ENCODE measurements at places on chromosomes 4 and X.

DNA sequence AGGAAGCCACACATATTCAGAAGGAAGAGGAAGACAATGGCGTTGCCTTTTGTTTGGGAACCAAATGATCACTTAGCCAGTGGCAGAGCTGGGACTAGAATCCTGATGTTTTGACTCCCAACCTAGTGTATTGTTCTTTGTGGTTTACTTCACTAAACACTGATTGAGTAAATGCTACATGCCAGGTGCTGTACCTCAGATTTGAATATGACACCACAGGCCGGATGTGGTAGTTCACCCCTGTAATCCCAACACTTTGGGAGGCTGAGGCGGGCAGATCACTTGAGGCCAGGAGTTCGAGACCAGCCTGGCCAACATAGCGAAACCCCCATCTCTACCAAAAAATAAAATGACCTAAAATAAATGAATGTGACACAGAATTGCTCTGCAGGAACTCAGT lies 8.4 kb downstream of the NDUFA1 start:
- no peak for DNase-seq

- DNase-seq = no peak
Measured at GRCh38 chr4:165992283-165992682, 119.2 kb downstream of the TLL1 start.

DNA sequence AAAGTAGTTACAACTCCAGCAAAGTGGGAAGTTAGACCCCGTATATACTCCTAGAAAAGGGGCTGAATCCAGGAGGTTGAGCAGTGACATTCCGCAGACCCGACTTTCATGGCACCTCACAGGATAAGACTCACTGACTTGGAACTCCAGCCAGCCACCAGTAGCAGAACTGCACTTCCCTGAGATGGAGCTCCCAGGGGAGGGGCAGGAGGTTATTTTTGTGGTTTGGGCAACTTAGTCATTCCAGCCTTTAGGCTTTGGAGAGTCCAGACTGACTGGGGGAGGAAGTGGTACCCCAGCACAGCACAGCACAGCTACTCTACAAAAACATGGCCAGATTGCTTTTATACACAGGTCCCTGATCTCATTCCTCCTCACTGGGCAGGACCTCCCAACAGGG lies 319.1 kb downstream of the PCDH19 start:
- DNase-seq = no peak

DNA sequence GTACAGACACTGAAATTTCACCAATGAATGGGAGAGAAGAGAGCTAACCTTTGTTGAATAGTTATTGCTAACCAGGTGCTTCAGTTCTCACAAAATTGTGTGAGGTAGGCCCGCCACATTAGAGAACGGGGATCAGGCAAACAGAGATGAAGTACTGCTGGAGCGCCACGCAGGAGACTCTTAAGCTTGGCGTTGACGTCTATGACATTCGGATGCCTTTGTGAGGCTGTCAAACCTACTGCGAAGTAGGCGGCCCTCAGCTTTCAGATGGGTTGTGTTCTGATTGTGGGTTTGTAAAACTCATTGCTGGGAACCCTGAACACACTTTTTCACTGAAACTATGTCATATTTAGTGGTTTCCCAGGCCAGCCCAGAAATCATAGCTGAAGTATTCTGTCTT lies 173.6 kb downstream of the CBR4 start:
- no peak for DNase-seq

- no peak for DNase-seq
Measured at GRCh38 chrX:150365051-150365989, 2.2 kb downstream of the MAMLD1 start.

DNA sequence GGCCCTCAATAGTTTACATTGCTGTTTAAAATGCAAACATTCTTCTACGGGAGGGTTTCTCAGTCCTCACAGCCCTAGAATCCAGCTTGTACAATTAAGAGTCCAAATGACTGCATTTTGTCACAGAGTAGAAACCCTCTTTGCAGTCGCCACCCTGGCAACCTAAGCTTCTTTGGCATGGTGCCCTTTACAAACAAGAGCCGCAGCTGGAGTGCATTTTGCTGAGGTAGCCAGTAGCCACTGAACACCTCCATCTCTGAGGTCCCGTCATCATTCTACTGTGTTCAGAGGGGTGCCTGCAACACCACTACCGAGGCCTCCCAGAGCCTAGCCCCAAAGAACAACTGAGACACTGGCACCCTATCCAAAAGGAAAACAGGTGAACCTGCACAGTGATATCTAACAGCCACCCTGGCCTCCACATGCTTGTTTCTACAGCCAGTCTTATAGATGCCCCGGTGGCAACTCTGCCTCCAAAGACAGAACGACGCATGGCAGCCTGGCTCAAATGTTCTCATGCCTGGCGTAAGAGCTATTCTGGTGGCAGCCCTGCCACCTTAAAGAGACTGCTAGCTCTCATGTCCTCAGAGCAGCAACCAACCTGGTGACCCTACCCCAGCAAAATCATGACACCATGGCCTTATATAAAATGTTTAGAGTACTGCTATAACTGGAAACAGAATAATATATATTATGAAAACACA lies 801.9 kb downstream of the TECRL start:
- no peak for DNase-seq

DNA sequence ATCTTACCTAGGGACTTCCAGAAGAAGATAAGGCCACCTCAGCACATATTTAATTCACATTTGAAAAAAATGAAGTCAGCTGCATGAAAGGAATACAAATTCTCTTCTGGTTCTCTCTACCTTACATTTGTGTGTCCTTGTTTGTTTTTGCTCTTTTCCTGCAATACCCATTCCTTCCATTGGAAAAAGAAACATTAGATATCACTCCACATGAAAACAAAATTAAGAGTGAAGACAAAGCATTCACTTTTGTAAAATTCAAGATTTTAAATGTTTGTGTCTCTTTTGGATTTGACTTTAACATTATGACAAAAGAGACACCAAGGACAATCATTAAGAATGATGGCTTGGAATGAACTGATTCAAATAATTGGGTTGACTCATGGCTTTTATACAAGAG lies 1351.8 kb downstream of the FSTL5 start:
- DNase-seq = no peak

DNA sequence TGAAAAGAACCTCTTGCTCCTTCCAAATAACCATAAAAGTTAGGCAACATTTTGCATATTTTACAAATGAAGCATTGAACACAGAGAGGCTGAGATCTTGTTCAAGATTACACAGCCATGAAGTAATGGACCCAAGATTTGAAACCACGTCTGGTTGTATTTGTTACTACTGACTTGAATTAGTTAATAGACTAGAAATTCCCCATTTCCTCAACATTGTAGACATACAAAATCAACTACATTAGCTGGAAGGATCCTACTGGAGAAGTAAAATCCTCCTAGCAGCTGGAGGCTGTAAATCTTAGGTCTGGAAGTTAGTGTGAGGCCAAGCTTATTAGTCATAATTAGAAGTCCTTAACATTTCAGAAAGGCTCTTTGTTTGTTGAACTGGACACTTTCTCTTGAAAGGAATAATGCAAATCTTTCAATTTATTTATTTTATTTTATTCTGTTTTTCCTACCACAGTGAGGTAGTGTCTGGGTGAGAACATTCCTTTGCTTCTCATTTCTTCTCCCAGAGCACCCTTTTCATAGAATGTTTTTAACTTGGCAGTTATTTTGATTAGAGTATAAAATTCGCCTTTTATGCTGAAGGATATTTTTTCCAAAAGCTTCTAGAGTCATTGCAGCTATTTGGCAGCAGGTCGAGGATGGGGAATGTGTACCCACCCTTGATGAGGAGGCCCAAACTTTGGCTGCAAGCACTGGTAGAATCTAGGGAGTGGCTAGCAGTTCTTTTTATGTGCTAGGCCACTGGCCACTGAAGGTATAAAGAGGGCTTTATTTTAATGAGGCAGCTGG lies 62.0 kb upstream of the CLNK start:
- no peak for DNase-seq

GRCh38 chrX:111365770-111366325 lies 46.1 kb downstream of the DCX start:
- DNase-seq = no peak

DNA sequence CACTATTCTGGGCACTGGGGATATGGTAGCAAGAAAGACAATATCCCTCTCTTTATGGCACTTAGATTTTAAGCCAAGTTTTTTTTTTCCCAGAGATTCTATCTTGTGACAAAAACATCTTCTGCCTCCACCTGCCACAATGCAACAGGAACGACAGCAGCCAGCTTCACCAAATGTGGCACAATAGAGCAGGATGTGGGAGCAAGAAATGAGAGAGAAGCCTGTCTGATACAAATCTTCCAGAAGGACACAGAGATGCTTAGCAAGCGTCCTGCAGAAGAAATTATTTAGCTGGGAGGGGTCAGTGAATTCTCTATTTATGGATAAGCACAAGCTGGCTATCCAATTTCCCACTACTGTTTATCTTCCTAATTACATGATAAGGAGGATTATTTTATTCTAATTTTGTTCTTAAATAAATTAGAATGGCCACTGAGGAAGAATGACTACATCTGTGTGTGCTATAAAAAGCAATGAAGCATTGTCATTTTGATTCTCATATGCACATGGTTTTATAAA lies 27.1 kb upstream of the ZNF330 start:
- no peak for DNase-seq

- DNase-seq = no peak
Measured at GRCh38 chrX:114959729-114960128, 57.7 kb downstream of the IL13RA2 start.

DNA sequence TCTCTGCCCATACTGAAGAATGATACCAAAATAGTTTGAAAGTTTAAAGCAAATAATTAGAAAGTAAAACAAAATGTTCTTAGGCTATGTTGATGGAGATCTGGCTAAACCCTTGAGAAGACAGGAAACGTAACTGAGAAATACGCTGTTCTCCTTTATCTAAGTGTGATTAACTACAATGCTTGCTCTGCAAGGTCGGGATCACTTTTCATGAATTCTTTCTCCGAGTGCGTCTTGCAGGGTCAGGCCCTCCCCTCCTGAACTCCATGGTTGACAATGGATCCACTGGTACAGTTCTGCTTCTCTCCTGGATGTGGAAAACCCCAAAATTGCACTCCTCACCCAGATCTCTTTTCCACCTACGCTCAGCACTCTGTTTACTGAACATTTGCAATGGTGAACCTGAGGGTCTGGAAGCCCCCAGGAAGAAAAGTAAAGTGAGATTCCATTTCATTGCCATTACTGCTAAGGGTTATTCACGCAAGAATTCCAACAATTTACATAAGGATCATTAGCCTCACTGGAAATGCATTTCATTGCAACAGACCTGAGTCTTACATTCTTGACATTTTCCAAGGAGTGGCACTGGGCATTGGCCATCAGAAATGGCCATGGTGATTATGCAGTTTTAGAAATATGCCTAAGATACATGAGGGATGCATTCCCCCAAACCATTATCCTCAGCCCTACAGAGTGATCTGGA lies 24.6 kb upstream of the WWC2 start:
- DNase-seq = no peak

GRCh38 chr4:188032583-188032982 lies 37.0 kb downstream of the ZFP42 start:
- no peak for DNase-seq

DNA sequence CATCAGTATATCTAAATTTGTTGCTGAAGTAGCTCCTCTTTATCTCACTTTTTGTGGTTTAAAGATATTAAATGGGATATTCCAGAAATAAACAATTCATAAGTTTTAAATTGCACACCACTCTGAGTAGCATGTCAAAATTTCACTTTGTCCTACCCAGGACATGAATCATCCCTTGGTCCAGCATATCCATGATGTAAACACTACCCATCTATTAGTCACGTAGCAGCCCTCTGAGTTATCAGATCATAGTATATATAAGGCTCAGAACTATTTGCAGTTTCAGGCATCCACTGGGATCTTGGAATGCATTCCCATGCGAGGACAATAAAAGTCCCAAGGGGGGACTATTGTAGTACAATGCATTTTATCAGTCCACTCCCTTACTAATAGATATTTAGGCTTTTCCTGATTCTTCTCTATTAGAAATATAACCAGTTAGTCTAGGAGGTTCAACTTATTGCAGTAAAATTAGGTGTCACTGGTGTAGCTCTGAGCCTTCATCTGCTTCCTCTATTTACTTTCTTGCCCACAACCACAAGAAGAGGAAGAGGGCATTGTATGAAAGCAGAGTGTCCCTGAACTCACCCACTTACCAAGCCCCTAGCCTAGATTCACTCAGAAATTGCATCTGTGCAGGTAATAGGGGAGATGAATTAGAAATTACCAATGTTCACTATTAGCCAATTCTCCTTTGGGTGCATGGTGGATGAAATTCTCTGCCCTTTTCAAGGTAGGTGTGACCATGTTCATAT lies 409.8 kb upstream of the GALNT7 start:
- DNase-seq = no peak

DNA sequence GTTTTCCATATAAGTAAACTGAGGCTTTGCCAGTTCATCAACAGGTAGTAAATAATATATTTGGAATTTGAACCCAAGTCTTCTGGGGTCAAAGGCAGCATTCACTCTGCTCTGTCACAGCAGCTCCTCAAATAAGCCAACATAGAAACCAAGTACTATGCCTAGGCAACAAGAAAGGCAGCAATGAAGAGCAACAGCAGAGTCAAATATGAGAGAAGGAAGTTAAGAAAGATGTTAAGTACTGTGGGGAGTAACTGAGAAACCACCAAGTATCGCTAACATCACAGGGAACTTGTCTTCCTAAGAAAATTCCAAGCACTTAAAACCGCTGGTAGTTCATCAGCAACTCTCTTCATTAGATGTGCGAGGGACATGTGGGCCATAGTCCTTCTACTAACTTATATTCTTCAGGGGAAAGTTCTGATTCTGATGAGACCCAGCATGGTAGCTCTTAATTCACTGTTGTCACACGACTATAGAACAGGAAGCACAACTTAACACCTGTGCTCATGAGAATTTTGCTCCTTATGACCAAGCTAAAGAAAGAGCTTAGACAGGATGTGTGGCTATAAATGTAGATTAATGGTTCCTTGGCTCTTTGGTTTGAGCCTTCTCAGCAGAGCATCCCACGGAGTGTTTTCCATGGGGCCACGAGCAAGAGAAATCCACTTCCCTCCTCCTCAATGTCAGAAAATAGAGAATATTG lies 107.8 kb downstream of the AR start:
- no peak for DNase-seq

- no peak for DNase-seq
Measured at GRCh38 chr4:45043911-45044310, 317.6 kb upstream of the GNPDA2 start.

DNA sequence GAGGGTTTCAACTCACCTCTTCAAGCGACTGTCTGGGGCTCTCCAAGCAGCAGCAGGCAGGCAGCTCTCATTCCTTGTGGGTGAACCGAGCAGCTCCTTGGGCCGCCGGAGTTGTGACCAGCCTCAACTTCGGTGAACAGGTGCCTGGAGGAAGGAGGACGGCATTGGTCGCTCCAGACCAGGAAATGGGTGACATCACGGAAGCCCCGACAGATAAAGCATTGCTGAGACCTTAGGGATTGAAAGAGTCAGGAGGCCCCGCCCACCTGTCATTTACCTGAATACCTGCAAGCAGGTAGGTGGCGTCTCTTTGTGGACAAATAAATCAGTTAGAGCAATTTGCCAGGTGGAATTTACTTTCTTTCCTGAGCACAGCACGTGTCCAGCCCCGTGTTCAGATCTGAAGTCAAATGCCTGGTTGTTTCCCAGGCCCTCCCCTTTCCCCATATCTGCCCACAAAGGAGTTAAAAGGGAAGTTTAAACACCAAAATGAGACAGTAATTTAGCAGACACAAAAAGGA lies at the start of gene LNX1:
TSS of gene LNX1 (minus strand) at position 115 of the 521 bp plus-strand sequence. CDS start 17,484 bp downstream, outside the sequence.
- no peak for DNase-seq

All from GM19239 (cell line).